T follicular helper cell (primary cell): ENCODE measurements at places on chromosomes 5 and 9.

GRCh38 chr5:139140591-139141071 lies 57.5 kb downstream of the SIL1 start:
- DNase-seq: no peak

DNA sequence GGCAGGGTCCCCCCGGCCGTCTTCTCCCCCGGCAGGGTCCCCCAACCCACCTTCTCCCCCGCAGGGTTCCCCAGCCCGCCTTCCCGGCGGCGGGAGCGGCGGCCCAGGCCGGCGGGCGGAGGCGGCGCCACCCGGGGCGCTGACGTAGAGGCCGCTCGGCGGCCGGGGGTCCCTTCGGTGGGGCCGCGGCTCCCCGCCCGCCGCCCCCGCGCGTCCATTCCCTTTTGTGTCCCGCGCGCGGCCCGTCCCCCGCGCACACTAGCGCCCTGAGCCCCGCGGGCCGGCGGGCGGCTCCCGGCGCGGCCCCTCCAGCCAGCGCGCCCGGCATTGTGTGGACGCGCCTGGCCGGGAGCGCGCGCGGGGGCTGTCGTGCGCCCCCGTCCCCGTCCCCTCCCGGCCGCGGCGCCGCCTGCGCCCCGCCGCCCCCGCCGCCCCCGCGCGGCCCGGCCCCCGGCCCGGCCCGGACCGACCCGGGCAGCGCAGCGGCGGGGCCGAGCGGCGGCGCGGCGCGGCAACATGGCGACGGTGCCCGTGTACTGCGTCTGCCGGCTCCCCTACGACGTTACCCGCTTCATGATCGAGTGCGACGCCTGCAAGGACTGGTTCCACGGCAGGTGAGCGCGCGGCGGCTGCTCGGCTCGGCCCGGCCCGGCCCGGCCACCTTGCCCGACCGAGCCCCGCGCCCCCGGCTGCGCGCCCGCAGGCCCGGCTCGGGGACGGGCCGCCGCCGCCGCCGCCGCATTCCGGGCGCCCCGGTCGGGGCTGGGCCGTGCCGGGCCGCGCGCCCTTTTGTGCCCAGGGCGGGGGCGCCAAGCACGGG lies at the start of gene PHF2:
PHF2 (plus strand) TSS at position 327 of the 820 bp plus-strand sequence; CDS start at position 517, 190 bp downstream.
- DNase-seq: no peak

DNA sequence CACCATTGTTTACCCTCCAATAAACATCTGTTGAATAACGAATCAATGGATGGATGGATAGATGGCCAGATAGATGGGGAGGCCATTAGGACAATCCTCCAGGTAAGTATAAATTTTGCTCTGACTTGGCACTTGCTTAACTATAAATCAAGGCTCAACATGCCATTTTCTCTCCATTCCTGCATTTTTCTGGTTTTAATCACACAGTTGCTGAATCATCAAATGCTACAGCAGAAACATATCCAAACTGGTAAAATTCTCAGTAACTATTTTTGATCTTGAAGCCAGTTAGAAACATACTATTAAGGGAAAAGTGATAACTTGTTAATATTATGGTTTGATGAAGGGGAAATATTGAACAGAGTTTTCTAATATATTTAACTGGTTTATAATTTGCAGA lies 71.5 kb upstream of the MTAP start:
- no peak for DNase-seq

GRCh38 chr5:180802325-180803180 lies at the start of gene MGAT1:
Gene MGAT1, minus strand, starts transcription at chr5:180802806. Its CDS starts 9,835 bp downstream, at chr5:180792971.
- DNase-seq: peak; percentile 61

- DNase-seq: no peak
Observed at GRCh38 chr5:155303120-155303519, 289.6 kb downstream of the KIF4B start.

DNA sequence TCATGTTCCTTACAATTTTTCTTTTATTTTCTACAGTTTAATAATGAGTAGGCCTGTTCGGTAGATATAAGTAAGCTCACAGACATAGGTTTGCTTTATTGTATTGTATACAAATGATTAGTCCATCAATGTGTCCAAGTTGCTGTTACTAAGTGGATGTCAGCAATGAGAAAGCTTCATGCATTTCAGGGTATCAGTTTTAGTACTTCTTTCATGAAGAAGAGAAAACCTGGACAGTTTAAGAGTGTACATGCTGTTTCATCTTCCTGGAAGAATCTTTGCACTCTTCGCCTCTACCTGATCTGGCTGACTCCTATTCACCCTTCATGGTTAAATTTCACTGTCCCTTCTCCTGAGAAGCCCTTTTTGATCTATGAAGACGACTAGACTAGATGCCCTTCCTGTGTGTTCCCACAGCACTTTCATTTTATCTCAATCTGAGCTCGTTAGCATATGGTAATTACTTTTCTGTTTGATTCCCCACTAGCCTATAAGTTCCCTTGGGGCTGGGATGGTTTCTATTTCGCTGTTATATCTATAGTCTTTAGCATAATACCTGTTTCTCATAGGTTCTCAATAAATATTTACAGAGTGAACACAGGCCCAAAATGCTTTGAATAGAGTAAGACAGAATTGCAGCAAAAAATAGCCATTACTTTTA lies 70.7 kb downstream of the CETN3 start:
- DNase-seq: no peak

- DNase-seq: no peak
Observed at GRCh38 chr5:36880761-36881160, 4.2 kb downstream of the NIPBL start.

GRCh38 chr9:29685531-29685930 lies 2112.2 kb upstream of the C9orf72 start:
- no peak for DNase-seq

DNA sequence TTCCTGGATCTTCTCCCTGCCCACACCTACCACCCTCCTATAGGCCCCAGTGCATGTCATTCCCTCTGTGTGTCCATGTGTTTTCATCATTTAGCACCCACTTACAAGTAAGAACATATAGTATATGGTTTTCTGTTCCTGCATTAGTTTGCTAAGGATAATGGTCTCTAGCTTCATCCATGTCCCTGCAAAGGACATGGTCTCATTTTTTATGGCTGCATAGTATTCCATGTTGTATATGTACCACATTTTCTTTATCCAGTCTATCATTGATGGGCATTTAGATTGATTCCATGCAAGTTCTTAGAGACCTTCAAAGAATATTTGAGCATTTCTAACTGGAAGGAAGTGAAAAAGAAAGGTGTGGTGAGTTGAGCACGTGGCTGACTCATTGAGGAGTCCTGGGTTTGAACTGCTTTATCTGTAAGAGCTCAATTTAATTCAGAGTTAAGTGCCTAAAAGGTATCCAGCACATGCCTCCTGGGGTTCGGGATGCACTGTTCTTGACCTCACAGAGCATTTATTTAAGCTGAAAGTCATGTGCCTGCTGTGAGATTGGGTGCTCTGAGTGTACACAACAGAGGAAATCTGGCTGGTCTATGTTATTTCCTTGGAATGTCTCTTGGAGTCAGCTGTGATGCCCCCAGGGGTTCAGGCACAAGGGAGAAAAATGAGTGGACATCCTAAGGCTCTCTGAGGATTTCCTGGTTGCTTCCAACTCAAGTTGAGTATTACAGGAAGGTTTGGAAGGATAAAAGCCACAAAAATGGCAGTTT lies 56.4 kb downstream of the SH3GL2 start:
- no peak for DNase-seq

GRCh38 chr5:157285310-157286035 lies 19.6 kb downstream of the CYFIP2 start:
- no peak for DNase-seq

- no peak for DNase-seq
Observed at GRCh38 chr9:93665128-93665636, 88.8 kb downstream of the PHF2 start.

DNA sequence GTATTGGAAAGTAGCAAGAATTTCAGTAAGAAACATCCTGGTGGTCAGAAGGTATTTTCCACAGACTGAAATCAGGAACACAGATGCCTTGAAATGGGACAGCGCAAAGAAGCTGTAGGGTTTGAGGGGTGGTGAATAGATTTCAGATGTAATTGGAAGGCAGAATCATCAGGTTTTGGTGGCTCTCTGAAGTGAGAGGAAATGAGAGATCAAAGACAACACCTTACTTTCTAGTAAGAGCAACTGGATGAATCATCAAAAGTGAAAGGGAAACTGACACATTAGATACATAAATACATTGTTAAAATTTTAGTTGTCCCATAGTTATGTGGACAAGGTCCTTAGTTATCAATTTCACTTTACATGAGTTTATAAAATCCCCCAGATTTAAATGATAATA lies 188.2 kb upstream of the SLC27A6 start:
- DNase-seq: no peak

DNA sequence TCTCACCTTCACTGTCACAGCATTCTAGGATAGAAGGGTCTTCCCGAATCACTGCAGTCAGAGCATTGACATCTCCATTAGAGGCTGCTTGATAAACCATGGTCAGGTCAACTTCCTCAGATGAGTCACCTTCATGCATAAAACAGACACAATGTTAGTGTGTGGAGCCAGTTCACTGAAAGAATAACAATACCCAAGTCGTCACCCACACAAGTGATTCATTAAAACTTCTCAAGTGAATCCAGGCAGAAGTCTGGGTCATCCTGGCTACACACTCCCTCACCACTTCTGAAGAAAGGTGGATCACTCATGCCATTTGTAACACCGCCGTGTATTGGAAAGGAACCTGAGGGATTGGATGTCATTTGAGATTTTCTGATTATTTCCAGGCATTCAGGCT lies 49.6 kb downstream of the ANKRD55 start:
- DNase-seq: no peak

DNA sequence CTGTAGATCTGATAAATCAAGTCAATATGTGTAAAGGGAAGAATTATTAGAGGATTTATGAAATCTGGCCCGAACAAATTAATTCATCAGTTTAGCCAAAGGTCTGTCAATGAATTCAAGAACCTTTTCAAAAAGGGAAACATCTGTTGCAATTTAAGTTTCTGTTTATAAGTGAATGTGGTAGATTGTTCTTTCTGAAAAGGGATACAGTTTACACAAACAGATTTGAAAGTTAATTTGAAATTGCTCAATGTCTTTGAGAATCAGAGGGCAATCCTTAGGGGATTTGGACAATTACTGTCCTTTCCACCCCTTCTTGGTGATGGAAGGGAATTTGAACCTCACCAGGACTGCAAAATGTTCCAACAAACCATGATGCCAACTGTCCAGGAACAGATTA lies 29.7 kb upstream of the ERCC6L2 start:
- no peak for DNase-seq

DNA sequence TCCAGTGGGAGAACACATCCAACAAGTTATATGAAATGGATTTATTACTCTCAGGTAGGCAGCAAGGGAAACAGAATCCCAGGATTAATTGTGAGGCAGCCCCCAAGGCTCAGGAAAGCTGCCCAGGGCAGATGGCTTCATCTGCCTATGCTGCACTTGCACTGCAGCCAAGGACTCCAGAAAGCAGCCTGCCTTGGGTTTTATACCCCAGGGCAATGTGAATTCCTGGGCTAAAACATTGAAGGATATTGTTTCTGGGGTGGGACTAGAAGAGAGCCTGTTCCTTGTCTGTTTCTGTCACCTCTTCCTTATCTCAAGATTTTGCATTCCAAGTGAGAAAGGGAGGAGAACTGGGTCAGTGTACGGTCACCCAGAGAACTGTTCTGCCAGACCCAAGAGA lies 8.8 kb upstream of the CCL27 start:
- no peak for DNase-seq

DNA sequence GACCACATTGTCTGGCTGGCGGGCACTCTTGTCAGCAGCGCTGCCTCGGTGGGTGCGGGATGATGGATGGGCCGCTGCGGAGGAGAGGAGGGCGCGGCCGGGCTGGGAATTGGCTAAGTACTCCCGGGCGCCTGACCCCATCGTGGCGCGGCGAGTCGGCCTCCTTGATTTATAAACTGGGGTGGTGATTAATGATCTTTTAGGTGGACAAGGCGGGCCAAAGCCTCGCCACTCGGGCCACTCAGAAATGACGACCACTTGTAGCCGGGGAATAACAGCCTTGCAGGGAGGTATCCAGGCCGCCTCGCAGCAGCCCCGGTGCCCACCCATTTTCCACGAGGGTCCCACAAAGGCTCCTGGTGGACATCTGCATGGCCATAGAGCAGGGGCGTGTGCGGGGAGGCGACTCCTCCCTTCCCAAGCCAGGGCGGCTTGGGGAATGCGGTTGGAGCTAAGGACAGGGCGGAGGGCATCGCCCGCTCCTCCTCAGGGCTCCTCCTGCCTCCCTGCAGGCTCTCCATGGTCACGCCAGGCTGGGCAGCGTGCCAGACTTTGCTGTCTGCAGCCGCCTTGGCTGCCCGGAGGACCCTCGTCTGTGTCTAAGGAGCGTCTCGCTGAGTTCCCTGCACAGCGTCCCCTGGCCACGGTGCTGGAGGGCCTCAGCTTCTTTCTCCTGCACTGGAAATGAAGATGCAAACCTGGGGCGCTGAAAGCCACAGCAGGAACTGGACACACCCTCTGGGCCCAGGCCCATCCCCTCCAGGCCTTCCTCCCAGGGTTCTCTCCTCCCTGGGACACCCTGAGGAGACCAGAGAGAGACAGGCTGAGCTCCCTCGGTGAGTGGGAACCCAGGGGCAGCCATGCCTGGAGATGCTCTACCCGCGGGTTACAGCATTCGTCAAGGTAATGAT lies 287.4 kb upstream of the IRX4 start:
- no peak for DNase-seq

DNA sequence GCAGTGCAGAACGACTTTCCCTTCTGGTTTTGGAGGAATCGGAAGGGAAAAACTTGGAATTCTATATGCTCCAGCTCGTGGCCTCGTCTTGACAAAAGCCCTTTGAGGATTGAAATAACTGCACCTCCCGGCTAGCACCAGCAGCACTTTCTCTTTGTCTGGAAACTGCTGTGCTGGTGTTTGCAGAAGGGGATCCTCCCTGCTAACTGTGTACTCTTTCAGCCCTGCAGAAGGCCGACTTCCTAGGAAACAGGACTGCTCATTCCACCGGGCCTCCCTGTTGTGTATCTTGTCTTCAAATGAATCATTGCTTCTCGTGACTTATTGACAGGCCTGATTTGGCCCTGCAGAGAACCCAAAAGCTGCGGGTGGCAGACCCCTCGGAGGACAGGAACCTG lies 23.6 kb downstream of the STC2 start:
- no peak for DNase-seq

- DNase-seq: no peak
Observed at GRCh38 chr5:124979251-124979650, 232.8 kb upstream of the ZNF608 start.

DNA sequence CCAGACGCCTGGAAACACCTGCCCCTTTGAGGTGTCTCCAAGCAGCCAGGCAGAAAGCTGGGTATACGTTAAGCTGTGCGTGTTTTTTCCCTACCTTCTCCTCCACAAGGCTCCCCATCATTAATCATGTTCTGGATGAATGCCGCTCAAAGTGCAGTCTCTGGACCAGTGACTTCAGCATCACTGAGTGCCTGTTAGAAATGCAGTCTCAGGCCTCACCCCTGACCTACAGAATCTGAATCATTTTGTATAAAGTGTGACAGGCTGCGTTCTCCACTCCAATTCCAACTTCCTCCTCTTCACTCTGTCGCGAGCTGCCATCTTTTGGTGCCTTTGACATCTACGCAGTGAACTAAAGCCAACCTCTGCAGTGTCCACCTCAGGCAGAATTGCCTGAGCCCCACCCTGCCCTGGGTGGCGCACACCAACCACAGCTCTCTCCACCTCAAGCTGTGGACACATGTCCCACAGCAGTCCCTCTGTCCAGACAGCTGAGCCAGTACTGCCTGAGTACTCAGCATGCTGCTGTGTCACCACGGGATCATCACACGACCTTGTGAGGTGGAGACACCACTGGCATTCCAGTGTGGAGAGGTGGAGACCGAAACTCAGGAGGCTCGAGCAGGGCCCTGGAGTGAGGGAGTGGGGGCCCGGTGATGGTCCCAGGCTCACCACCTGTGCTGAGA lies 14.2 kb downstream of the PTPN3 start:
- DNase-seq: no peak
